ENCODE measurements at places on chromosomes 5 and 9.

DNA sequence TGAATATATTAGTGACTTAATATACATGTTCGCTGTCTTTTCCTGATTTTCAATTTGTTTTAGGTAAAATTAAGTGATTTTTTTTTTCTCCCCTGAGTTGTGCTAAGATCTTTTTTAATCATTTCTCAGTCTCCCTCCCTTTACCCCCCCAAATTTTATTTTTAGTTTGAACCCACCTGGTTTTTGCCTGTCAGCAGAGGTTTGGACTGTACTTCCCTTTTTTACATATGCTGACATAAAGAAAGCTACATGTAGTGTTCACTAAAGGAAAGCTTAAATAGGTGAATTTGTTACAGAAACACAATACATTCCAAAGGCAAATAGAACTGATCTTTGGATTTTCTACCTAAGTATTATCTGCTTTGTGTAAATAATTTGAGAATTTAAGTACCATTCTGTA, 82.2 kb downstream of the IPO11 start:
- no peak for DNase-seq

DNA sequence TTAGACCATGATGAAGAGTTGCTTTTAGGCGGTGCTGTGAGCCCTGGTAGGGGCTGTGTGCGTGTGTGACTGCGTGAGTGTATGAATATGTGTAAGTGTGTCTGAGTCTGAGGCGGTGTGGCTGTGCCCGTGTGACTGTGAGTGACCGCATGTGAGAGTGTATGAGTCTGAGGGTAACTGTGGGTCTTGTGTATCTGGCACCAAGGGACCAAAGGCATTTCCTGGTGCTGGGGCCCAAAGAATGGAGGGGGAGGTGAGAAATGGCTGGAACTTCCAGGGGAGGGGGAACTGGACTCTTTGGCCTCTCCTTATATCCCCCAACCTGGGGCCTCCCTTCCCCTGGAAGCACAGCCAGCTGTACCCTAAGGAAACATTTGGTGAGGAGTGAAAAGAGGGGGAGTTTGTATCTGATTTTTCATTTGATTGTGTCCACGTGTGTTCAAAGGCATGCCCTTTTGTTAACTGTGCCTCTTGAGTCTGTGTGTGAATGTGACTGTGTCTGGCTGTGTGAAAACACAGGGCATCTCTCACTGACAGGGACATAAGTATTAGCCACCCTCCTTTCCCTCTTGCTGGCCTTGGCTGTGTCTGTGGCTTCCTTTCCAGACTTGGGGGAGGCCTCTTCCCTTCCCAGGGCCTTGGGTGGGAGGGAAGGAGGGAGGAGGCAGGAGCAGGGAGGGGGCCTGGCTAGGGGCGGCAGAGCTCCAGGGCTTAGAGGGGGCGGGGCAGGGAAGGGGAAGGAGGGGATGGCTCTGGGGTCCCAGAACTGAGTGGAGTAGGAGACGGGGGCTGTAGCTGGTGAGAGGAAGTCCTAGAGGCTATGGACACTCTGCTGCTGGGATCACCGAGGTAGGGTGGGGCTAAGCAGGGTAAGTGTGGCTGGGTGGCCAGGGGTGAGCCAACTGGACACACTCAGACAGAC, 1.4 kb downstream of the IL11RA start:
- no peak for DNase-seq

- no peak for DNase-seq
Observed at GRCh38 chr5:83095957-83096539, 18.7 kb downstream of the XRCC4 start.

- no peak for DNase-seq
Observed at GRCh38 chr9:83372957-83373356, 165.2 kb downstream of the FRMD3 start.

- no peak for DNase-seq
Observed at GRCh38 chr9:111886983-111887718, 9.5 kb upstream of the UGCG start.
